ENCODE measurements at places on chromosomes 16 and 17. TPM values are rescaled to one million over a fixed set of nuclear protein-coding genes. Genes with fewer than 3 reads are reported as not detected.

The MYH2 gene
- 0.22 TPM for total RNA-seq

The CCDC78 gene
- total RNA-seq, result 0.16 TPM

DNA sequence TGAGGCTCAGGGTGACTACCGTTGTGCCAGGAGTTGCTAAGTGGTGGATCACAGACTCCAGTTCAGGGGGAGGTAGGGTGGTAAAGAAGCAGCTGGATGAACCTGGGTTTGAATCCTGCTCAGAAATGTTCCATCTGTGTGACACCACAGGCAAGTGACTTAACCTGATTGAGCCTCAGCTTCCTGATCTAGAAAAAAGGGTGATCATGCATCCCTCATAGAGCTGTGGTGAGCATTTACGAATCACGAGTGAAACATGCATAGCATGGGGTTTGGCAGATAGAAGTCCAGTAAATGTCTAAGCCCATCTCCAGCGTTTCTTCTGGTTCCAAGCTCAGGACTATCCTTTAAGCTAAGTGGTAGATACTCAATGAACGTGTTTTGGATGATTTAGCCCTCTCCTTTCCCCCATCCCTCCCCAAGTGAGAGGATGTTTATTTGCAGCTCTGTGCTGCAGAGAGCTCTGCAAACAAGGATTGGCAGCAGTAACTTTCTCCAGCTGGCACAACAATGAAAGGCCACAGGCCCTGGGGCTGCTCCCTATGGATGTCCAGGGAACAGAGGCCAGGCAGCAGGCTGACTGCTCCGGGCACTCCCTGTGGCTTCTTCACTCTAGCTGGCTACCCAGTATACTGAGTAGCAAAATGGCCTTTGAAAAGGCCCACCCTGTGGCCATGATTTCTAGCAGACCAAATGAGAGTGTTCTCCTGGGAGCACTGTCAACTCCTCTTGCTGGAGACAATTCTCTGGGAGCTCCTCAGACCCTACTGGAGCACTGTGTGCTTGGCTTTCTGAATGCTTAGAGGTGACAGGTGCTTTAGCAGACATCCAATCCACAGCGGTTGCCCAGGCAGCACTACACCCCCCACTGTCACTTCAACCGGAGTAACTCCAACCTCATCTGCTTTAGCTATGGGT, 21.3 kb downstream of the CA4 start:
- no peak for DNase-seq

DNA sequence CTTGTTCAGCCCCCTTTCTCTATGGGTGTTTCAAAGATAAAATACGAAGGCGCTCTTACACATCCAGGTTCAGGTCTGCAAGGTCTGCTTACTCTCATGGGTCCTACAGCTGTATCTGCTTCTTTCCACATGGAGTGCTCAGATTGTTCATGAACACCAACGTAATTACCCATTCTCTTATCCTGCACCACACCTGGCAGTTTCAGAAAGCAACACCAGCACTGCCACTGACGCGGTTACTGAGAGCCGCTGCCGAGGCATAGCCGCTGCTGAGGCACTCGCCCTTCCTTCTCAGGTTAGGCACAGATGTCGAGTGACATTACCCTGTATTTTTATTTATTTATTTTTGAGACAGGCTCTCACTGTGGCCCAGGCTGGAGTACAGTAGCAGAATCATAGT, 147.1 kb downstream of the RPTOR start:
- DNase-seq, result no peak

All from cardiac septum (tissue), 1 donor.